Stimulated activated CD8-positive, alpha-beta memory T cell treated with anti-CD3 and anti-CD28 coated beads, Interleukin-4, amount 100 ng/mL, for 4 hours (primary cell): ENCODE measurements at places on chromosomes 12 and 14.

- no peak for DNase-seq
Observed at GRCh38 chr12:104669851-104670337, 213.1 kb downstream of the CHST11 start.

DNA sequence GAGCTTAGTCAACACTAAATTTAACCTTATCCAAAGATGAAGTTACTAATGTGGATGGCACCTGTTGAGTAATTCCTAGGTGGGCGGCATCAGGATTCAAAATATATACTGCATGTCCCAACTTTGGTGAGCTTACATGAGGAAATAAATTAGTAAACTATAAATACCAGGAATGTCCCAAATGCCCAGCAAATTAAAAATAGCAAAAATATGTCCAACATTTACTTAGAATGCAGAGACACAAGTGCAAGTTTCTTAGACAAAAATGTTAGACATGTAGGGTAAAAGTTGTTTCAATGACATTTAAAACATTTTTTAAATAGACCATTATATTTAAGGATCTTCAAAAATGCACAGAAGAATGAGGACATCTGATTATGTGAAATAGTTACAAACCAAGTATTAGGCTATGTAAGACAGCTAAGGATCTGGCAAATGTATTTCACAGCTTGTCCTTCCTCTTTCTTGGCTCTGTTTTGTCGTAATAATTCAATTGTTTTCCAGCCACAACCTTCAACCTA lies 115.9 kb downstream of the NAV3 start:
- no peak for DNase-seq

DNA sequence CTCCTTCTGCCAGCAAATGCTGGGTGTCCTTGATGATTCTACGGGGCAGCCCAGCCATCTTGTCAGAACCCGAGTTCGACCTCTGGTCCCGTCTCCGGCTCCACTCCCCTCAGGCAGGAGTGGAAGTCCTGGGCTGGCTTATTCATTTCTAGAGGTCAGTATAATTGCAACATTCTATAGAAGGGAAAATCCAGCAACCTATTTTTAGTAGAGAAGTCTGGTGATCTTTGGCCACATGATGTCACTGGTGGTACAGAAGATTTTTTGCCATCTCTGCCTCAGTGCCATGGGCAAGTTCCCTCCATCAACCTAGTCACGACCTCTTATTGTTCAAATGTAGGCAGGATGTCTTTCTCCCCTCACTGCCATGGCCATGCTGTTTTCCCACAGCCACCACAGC lies 22.4 kb downstream of the OR10G2 start:
- no peak for DNase-seq

DNA sequence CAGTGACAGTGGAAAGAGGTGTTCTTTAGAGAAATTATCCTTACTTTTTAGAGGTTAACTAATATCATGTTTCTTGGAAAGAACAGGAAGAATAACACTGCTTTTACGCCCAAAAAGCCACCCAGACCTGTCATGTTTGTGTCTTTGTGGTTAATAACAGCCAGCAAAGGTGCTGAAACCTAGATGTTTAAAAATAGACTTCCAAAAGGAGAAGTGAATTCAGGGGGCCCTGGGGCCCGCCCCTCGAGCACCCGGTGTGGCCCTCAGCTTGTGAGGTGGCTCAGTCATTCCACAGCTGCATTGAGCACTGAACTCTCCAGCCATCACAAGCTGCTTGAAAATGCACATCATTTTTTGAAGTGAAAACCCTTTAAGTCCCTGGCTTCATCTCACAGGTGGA lies 20.8 kb upstream of the AMN start:
- DNase-seq = no peak

GRCh38 chr12:94103986-94104385 lies 44.4 kb upstream of the PLXNC1 start:
- DNase-seq = no peak

DNA sequence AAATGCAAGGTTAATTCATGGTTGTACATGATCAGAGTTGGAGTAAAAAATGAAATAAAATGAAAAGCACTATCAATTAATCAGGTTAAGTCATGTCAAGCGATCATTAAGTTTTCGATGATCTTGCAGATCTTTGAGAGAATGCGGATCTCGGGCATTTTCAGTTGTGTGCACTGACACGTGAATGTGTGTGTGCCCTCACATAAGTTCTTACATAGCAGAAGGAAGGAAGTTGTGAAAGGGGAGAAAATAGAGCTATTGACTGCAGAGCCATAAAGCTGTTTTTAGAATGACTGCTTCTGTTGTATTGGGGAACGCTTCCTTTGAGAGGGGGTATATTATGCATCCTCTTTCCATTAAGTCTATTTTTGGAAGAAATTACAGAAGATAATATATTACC lies 101.3 kb downstream of the HMGA2 start:
- DNase-seq = no peak

DNA sequence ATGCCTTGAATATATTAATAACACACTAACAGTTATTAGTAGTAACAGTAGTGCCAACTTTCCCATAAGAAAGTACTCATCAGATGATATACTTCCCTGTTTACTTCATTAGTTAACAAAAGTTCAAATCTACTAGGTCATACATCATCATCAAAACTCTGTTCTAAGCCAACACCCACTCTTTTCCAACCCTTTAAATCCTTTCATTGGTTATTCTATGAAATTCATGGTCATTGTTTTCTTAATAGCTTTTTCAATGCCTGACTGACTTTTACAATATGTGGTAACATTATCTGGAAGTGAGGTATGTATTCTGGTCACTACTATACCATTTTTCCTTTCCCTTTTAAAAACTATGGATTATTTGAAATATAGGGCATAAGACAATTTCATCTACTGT lies 9.7 kb downstream of the NTS start:
- no peak for DNase-seq

- no peak for DNase-seq
Observed at GRCh38 chr14:93967637-93968250, 8.6 kb downstream of the ASB2 start.

- no peak for DNase-seq
Observed at GRCh38 chr12:48933664-48934311, 8.5 kb upstream of the FKBP11 start.

DNA sequence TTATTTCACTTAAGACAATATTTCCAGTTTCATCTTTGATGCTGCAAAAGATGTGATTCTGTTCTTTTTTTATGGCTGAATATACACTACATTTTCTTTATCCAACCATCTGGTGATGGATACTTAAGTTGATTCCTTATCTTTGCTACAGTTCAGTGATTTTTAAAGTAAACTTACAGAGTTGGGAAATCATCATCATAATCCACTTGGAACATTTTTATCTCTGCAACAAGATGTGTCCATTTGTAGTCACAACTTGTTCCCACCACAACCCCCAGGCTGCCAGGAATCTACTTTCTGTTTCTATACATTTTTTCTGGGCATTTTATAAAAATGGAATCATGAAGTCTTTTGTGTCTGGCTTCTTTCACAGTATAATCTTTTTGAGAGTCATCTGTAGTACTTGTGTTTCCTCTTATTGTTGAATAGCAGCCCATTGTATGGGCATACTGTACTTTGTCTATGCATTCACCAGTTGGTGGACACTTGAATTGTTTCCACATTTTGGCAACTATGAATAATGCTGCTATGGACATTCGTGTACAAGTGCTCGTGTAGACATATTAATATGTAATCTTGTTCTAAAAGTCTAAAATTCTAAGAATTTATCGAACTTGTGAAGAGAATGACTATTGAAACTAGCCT lies 212.5 kb upstream of the DDHD1 start:
- no peak for DNase-seq

DNA sequence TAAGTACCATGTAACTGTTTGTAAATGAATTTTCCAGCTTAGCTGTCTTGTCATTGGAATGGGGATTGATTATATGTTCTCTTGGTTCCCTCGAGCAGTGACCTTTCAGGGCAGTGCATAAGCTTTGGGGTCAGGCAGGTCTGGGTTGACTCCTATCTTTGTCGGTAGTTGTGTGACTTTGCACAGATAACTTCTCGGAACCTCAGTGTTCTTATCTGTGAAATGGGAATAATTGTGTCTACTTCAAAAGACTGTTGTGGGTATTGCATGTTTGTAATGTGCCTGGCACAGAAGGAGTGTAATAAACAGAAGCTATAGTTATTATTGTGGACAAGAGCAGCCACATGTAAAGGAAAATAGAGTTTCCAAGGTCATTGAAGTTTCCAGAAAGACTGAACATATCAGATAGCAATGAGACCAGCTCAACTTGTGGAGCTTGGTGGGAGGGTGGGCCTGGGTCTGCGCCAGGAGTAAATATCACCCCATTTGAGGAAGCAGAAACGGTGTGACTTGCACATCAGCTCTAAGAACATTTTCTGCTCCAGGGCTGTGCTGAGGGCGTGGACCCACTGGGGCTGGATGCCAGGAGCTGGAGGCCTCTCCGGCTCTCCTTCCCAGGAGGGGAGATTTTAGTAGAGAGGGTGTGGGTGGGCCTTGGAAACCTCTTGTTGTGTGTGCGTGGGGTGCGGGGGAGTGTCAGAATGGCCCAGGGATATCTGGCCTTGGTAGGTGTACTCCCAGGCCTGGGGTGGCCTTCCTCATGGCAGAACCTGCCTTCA lies 19.7 kb downstream of the FOS start:
- DNase-seq = no peak

GRCh38 chr12:3972576-3972975 lies 99.4 kb upstream of the PARP11 start:
- DNase-seq = no peak
